Right lobe of liver (tissue), 6 donors: ENCODE measurements at places on chromosomes 12 and 14. TPM values are rescaled to one million over a fixed set of nuclear protein-coding genes. Genes with fewer than 3 reads are reported as not detected.

- no peak for DNase-seq
- H3K36me3 ChIP-seq = no peaks in the 10 kb centered on the region
- no peaks in the 10 kb centered on the region for H3K27me3 ChIP-seq
- peaks cover 12% of the 10 kb centered on the region for H3K4me1 ChIP-seq
These were observed 10.8 kb downstream of the PACS2 start for GRCh38 chr14:105325303-105325702.

- DNase-seq = no peak
- no peak overlapping the region for H3K27ac ChIP-seq
- H3K27me3 ChIP-seq = no peaks in the 10 kb centered on the region
- H3K4me3 ChIP-seq = no peak overlapping the region
These were observed 28.1 kb downstream of the PIGH start for GRCh38 chr14:67571991-67572323.

TAS2R14 gene
- total RNA-seq = 0.81 TPM

- no peak overlapping the region for H3K27ac ChIP-seq
- DNase-seq = no peak
- H3K36me3 ChIP-seq = no peaks in the 10 kb centered on the region
- H3K4me3 ChIP-seq = no peak overlapping the region
- H3K4me1 ChIP-seq = no peaks in the 10 kb centered on the region
These were observed 159.6 kb upstream of the PZP start for GRCh38 chr12:9367828-9368227.

GCN1 gene
- total RNA-seq = 29.9 TPM

DNA sequence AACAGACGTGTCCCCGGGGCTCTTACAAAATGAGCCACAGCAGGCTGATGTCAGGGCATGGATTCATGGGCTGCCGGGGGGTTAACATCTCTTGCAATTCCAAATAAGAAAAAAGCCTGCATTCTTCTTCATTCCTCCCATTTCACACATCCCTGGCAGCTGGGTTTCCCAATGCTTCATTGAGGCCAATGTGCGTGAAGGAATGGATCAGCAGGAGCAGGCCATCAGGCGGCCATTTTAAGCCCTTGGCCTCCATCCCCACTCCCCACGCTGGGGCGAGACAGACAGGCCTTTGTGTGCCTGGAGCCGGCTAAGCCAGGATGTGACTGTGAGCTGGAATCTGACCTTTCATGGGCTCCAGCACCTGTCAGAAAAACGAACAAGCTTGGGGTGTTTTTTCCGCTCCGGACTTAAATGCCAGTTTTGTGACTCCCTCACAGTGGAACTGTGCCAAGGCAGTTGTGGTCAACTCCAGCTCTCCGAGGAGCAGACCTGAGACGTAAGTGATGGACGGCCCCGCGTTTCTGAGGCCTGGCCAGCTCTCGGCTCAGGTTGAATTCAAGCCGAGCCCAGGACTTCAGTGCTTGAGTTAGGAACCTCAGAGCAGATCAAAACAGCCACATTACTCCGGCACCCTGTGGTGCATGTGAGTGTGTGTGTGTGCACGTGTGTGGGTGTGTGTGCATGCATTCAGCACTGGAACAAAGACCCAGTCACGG, 133.1 kb downstream of the TMEM30B start:
- H3K27me3 ChIP-seq = no peaks in the 10 kb centered on the region
- H3K27ac ChIP-seq = no peak overlapping the region
- no peak overlapping the region for H3K4me3 ChIP-seq
- H3K4me1 ChIP-seq = no peaks in the 10 kb centered on the region
- no peak for DNase-seq

- no peaks in the 10 kb centered on the region for H3K36me3 ChIP-seq
- no peak overlapping the region for H3K27ac ChIP-seq
- no peak for DNase-seq
- H3K4me1 ChIP-seq = no peaks in the 10 kb centered on the region
- H3K27me3 ChIP-seq = no peaks in the 10 kb centered on the region
- no peak overlapping the region for H3K4me3 ChIP-seq
These were observed 2.7 kb downstream of the PPP4R4 start for GRCh38 chr14:94176808-94177207.

GRCh38 chr12:104520242-104520900, 63.6 kb downstream of the CHST11 start:
- DNase-seq = no peak
- no peak overlapping the region for H3K27ac ChIP-seq
- no peaks in the 10 kb centered on the region for H3K36me3 ChIP-seq
- no peaks in the 10 kb centered on the region for H3K27me3 ChIP-seq
- no peaks in the 10 kb centered on the region for H3K4me1 ChIP-seq
- no peak overlapping the region for H3K4me3 ChIP-seq

NEMP1 gene
- 4.7 TPM for total RNA-seq
